ENCODE measurements at places on chromosomes 5 and 9.

DNA sequence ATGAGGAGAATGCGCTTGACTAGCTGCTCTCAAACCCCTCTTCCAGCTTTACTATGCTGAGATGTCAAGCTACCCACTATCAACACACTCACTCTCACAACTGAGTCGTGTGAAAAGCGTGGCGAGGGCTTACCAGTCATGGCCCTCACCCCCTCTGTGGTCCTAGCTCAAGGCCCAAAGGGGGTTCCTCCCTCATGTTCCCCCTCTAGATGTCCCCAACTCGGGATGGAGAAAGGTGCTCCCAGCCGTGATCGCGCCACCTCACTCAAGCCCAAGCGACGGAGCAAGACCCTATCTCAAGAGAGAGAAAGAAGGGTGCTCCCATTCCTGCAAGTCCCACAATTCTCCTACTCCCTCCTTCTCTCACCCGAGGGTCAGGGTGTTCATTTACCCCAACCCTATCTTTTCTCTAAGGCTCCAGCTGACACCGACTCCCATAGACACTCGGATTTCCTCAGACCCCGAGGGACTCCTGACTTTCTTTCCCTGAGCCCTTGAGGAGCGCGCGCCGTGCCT is 559 bp downstream of the SLC38A9 start:
- DNase-seq = no peak

DNA sequence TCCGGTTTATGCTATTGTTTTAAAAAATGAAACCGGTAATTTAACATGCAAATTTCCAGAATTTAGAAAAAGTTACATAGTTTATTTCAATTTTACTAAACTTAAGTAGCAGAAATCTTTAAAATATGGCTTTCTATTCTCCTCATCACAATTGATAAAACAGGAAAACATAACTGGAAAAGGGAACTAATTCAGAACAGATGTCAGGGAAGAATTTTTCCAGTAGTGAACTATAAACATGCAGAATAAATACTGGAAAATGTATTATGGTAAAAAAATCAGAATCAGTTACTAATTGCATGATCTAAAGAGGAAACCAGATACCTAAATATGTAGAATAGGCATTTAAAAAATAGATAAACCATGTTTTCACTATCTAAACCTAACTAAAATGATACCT is 7.3 kb upstream of the NR4A3 start:
- DNase-seq = no peak

- no peak for DNase-seq
These were observed 122.1 kb upstream of the DMAC1 start for GRCh38 chr9:7921545-7922197.

DNA sequence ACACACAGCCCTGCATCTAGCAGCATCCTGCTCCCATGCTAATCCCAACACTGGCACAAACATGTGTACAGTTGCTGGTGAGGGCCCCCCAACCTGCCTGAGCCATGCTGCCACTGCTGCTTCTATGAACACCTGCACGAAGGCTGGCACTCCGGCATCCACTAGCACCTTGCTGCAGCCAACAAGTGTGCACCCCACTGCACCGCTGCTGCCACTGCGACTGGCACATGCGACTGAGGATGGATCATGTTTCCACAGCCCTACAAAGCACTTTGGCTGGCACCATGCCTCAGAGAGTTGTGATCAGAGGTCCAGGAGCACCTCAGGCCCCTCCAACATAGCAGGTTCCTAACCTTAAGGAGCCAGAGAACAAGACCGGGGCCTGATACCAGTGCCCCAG is 7.8 kb upstream of the PDCD1LG2 start:
- no peak for DNase-seq

- no peak for DNase-seq
These were observed 186.7 kb upstream of the TBC1D2 start for GRCh38 chr9:98442114-98442513.

DNA sequence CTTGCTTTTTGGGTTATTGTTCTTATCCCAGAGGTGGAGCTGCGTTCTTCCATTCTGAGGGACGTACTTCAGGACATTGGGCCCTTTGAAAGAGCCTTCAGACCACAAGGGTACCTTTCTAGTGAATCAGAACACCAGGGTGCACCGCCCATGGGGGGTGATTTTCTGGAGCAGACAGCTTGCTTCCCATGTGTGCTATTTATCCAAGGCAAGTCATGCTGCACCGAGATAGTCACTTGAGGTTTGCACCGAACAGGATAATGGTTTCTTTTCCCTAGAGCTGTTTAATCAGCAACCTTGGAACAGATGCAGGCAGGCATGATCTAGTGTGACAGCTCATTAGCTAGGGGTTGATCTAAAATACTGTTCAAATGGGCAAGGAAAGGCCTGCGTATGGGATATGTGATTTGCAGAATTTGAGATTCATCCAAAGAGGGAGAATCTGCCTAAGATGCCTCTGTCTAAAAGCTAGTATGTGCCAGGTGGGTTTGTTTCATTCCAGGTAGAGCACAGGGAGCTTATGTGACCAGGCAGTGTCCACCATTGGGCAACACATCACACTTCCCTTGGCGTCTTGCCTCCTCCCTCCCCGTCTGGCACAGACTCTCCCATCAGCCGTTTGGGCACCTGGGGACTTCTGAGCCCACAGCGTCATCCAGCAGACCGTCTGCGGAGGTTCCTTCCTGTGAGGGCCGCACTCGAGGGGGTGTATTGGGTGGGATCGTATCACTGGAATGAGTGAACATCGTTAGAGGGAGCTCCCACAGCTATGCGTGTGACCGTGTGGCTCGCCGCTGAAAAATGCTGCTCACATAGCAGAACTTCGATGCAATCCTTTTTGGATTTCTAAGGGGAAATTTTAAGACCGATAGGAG is 23.0 kb downstream of the ABL1 start:
- no peak for DNase-seq

- DNase-seq = peak; percentile 11
These were observed 627.9 kb upstream of the RORB start for GRCh38 chr9:73869264-73869663.

- DNase-seq = no peak
These were observed 77.9 kb downstream of the SEMA5A start for GRCh38 chr5:9468060-9468388.

- no peak for DNase-seq
These were observed 58.3 kb upstream of the MOCS2 start for GRCh38 chr5:53167836-53168235.

DNA sequence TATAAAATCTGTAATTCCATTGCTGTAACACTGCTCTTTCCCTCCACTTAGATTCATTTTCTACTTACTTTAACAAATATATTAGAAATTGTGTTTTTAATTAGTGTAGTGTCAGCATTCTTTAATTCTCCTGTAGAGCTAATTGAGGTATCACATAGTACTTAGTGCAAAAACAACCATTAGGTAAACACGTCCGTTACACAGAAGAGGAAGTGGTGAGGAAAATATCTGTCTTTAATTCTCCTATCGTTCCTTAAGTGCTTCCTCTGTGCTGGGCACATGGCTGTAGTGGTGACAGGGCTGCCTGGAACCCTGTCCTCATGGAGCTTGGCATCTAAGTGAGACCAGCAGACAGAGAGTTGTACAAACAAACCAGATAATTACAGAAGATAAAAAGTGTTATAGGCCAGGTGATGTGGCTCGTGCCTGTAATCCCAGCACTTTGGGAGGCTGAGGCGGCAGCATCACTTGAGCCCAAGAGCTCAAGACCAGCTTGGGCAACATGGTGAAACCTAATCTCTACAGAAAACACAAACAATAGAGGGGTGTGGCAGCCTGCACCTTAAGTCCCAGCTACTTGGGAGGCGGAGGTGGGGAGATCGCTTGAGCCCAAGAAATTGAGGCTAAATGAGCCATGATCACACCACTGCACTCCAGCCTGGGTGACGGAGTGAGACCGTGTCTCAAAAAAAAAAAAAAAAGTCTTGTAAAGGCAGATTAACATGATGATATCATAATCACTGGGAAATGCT is 36.4 kb downstream of the PARP8 start:
- no peak for DNase-seq
